HFF-Myc (cell line): ENCODE measurements at places on chromosomes 3 and 15.

DNA sequence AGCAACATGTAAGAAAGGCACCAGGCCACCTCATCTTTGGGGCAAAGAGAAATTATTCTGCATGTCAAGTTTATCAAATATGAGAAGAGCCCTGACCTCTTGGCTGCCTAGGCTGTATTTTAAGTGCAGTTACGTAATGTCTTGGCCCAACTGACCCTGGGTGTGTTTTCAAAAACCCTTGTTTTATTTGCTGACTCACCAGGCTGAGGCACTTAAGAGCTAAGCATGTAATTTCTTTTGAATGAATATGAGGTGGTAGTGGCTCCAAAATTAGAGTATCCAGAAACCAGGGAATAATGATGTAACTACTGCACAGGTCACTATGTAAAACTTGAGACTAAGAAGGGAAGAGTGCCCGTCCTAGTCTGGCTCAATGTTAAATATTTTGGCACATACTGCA is 24.3 kb downstream of the PGPEP1L start:
- peak; percentile 56 for DNase-seq

- no peak for DNase-seq
These were observed 132.0 kb downstream of the ECT2 start for GRCh38 chr3:172882563-172882962.

DNA sequence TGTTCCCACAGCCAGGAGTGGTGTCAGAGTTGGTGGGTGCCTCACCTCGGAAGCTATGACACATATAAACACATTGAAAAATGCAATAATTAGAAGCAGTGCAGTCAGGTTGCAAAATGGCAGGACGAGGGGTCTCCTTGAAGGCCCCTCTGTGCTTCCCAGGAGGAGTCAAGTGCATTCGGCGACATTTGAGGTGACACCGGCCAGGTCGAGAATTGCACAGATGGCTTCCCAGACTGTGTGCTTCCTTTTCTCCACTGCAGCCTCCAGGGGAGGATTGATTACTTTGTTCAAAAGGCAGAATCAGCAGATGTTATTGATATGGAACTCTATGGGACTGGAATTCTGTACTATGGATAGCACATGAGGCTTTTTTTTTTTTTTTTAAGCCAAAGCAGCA is 163.2 kb downstream of the MINAR1 start:
- no peak for DNase-seq

- DNase-seq: peak; percentile 4
These were observed 271.5 kb downstream of the SATB1 start for GRCh38 chr3:18153571-18154173.

- no peak for DNase-seq
These were observed 6.0 kb downstream of the CTSH start for GRCh38 chr15:78938658-78939488.

DNA sequence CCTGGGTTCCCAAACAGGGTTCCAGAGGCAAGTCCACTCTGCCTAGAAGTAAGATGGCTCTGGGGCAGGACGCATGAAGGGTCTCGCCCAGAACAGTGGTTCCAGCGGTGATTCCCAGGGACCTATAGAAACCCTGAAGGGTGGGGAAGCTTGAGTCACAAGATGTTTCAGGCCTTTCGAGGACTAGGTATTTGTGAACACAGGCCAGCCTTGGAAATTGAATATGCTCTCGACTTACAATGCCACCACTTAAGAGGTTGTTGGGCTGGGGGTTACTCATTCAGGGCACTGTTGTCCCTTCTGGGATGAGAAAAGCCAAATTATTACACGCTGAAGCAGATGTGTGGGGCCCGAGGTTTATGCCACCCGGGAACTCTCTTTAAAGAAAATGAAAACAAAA is 152.0 kb downstream of the TJP1 start:
- no peak for DNase-seq

DNA sequence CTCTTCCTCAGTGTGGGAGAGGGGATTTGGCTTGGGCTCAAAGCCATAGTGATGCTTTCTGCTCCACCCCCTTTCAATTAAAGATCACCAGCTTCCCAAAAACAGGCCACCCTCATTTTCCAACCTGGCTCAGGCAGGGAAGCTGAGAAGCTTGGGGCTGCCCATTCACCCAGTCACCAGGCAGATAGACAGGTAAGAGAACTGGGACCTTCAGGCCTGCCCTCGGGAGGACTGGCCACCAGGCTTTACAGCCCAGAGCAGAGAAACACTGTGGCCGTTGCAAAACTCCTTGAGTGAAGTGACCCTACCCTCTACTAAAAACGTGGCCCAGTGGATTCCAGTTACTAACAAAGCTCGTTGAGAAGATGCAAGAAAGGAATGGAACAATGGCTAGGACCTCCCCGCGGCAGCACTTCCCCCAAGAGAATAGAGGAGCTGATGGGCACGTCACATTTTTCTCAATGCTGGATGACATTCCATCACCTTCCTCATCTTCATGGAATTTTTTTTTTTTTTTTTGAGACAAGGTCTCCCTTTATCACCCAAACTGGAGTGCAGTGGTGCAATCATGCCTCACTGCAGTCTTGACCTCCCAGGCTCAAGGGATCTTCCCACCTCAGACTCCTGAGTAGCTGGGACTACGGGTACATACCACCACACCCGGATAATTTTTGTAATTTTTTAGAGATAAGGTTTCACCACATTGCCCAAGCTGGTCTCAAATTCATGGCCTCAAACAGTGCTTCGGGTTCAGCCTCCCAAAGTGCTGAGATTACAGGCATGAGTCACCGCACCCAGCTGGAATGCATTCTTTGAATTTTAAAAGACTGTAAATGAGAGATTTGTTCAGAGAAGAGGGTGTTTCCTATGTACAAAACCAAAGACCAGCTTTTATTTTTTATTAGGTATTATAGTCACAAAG is 37.9 kb downstream of the LIPC start:
- peak; percentile 84 for DNase-seq

DNA sequence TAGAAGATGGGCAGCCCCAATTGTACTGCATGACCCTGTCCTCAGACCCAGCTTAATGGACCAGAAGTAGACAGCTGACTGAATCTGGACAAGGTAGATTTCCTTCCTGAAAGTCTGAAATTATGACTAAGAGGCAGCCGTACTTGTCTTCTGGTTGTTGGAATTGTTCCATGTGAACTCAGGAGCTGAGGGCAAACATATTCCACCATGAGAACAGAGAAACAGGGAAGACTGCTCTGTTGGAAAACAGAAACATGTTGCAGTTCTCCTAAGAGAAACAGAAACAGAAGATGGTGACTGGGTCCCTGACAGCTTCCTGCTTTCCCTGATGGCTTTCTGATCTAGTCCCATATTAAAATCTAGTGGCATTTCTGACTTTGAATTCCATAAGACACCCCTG is 24.1 kb downstream of the POPDC2 start:
- DNase-seq: no peak

DNA sequence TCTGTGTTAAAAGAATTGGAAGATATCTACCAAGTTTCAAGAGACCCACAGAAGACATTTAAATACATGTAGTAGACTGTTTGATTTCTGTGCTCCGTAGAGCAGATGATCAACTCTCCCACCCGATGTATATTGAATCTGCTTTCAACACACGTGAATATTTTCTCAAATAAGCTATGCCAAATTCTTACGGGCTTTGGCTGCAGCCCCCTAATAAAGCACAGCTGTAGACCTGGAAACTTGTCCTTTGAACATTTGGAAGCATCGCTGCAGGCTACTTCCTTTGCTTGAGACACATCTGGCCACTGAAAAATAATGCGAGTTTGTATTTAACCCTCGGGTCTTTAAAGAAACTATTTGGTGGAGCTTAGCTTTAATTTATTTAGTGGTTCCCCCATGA is 98.3 kb upstream of the SELENOK start:
- DNase-seq: no peak

DNA sequence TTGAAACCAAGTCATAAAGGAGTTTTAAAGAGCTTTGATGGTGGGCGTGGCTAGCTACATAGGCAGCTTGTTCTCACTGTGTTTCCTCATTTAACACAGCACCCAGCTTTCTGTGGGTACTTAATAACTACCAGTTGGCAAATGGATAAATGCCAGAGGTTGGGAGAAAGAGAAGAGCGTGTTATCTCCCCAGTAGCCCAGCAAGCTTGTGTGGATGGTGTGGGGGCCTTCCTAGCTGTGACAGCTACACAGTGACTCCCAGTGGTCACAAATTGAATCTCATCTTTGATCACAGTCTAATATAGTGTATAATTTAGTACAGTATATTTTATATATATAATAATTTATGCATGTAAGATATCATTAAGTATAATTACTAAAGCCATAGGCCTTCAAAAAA is 984.1 kb downstream of the EPHA3 start:
- no peak for DNase-seq

DNA sequence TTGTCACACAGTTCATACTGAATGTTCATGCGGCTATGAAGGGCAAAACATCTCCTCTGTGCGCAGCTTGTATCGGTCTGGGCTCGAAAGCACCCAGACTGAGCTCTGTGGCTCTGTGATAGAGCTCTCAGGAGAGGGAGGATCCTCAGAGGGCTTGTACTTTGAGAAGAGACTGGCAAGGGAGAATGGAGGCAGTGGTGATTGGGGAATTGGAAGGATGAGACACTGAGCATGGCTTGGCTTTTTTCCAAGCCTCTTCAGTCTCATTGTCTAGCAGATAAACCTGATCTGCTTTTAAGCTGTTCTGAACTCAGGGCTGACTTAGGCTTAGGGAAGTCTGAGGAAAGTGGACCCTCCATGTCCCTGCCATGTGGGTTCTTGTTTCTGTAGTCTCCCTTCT is 43.0 kb downstream of the RAD54L2 start:
- DNase-seq: no peak
